ENCODE measurements at places on chromosomes 2 and 18.

DNA sequence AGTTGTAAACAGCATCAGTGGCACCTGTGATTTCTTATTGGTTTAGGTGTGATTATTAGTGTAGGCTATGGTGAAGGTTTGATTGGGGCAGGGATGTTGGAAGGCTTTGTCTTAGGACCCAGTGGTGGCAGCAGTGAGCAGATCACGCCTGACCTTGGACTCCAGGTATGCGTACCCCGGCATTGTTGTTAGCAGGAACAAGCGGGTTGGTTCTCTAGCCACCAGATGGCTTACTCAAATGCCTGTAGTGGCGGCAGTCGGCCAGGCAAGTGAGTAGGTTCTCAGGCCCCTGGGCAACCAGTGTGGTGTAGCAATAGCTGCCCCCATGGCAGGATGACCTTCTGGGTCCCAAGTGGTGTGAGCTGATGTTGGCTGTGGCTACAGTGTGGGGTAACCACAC is 558.3 kb downstream of the KCNJ3 start:
- no peak for DNase-seq

DNA sequence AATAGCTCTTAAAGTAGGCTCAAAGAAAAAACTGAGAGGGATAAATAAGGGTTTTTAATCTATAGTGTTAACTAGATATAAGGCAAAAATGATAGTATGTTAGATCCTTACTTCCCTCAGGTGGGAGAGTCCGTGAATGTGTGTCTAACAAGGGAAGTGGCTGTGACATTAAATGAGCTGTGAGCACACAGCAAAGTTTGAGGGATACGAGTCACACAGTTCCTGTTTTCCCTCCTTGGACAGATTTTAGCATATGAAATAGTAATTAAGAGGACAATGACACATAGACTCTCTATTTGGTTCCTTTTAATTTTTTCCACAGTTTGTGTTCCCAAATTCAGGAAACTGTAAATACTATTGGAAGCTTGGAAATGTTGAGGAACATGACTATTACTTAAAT is 148.4 kb upstream of the CAVIN2 start:
- DNase-seq, result no peak

- no peak for DNase-seq
These were observed 117.2 kb downstream of the KYNU start for GRCh38 chr2:142994665-142995064.

- no peak for DNase-seq
These were observed 190.7 kb downstream of the GBX2 start for GRCh38 chr2:235977445-235977844.

DNA sequence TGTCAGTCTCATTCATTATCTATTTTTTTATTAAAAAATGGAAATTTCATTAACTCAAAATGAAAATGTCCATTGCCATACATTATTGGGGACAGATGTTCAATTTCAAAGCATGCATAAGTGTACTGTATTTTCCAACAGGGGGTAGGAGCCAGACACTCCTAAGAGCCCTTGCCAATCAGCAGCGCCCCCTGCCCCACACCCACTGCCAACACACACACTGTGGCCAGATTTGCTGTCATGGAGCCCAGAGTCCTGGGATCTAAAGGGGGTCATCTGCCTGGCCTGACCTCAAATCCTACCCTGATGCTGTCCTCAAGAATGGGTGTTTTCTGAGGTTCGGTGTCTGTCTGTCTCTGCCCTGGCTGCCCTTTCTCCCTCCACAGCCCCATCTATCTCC is 162.2 kb upstream of the TWIST2 start:
- DNase-seq, result no peak

DNA sequence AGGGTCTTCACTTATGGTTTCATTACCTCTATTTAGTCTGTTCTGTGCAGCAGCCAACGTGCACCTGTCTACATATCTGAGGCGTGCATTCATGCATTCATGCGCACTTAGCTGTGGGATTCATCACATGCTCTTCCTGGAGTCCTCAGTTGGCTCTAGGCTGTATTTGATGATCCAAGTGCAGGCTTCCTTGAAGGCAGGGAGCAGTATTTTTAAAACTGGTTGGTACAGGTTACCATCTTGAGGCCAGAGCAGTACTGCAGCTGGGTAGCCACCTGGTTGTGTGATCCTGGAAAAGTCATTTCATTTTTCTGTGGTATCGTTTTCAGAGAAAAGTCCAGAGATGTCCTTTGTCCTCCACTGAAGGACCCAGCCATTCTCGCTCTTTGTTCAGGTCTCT is 109.8 kb downstream of the EN1 start:
- no peak for DNase-seq

DNA sequence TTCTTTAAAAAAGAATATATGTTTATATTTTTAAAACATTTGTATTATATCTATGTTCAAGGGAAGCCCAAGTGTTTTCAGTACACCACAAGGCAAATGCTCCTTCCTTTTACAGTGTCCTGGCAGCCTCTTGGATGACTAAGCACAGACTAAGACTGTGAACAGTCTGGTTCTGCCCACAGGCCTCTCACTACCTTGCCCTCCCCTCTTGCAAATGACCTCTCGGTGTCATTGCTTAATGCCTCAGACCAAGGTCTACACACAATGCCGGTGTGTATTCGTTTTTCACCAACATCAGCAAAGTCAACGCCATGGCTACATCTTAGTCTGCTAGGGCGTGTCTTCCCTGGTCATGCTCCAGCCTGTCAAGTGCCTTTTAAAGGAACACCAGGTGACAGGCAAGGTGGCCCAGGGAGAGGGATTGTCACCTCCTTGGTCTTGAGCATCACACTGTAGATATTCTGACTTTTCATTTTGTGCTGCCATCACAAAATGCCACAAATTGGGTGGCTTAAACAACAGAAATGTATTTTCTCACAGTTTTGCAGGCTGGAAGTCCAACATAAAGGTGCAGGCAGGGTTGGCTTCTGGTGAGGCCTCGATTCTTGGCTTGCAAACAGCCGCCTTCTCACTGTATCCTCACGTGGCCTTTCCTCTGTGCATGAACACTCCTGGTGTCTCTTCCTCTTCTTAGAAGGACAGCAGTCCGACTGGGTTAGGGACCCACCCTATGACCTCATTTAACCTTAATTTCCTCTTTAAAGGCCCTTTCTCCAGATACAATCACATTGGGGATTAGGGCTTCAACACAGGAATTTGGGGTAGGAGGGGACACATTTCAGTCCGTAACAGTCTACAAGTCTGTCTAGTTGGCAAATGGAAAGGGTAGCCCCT is 266.5 kb downstream of the KLHL29 start:
- DNase-seq, result no peak

DNA sequence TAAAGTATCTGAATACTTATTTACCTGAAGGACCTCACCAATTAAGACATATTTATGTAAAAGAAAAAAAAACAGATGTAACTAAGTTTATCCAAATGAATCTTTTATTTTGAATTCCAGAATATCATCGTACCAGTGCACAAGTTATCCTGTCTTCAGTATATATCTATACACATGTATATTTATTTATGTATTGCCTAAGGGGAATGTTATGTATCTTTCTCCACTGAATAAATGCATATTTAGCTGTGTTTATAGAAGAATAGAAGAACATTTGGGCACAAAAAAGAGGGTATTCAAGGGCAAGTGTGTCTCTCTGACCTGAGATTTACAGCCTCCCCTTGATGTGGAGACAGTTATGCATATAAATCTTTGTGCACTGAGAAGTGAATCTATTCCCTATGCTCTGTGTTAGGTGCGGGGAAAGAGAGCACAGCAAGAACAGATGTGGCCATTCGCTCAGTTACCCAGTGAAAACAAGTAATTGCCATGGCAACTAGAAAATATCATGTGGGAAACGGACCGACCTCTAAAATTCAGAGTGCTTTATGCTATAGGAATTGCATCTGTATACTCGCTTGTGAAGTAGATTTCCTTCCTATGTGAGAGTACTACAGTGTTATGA is 39.5 kb upstream of the ASXL3 start:
- DNase-seq, result no peak

- DNase-seq, result no peak
These were observed 18.0 kb downstream of the GALNT3 start for GRCh38 chr2:165776013-165776412.

DNA sequence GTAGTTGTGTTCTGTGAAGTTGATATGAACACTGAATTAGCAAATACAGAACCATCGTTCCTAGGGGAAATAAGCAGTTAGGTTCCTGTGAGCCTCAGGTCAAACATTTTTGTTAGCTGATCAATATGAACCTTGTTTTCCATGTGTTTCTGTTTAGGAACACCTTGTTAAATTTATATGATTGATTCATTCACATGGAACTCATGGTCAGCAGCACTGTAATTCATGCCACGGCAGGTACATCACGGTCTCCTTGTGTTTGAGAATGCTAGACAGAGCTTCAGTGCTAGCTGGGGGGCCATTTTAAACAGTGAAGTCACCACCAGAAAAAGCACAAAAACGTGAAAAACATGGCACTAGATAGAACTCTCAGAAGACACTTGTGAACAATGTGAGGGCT is 62.2 kb downstream of the MYCN start:
- DNase-seq, result no peak

GRCh38 chr2:70141212-70141901 is 49.5 kb downstream of the C2orf42 start:
- DNase-seq, result peak; percentile 52

DNA sequence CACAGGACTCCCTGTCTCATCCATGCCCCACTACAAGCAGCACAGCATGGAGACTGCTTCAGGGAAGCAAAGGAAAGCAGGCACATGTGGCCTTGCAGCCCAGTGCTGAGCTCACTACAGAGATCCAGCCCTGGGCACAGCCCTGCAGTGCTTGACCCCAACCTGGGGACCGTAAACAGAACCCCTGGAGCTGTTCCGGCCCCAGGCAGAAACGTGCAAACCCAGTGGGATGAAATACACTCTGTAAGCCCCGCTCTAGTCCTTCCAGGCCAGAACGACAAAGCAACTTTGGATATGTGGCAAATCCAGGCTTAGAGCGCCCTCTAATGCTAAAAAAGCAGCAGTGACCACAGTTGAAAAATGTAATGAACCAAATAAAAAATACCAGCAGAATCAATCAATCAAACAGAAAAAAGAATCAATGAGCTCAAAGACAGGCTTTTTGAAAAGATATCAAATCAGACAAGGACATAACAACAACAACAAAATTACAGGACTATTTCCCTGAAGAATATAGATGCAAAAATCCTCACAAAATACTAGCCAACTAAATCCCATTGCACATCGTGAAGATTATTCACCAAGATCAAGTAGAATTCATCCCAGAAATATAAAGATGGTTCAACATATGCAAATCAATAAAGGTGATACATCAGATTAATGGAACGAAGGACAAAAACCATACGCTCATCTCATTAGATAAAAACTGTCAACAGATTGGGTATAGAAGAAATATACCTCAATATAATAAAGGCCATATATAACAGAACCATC is 45.6 kb downstream of the ZNF519 start:
- DNase-seq, result no peak

GRCh38 chr18:64208516-64208915 is 59.6 kb upstream of the LINC00305 start:
- DNase-seq, result no peak

DNA sequence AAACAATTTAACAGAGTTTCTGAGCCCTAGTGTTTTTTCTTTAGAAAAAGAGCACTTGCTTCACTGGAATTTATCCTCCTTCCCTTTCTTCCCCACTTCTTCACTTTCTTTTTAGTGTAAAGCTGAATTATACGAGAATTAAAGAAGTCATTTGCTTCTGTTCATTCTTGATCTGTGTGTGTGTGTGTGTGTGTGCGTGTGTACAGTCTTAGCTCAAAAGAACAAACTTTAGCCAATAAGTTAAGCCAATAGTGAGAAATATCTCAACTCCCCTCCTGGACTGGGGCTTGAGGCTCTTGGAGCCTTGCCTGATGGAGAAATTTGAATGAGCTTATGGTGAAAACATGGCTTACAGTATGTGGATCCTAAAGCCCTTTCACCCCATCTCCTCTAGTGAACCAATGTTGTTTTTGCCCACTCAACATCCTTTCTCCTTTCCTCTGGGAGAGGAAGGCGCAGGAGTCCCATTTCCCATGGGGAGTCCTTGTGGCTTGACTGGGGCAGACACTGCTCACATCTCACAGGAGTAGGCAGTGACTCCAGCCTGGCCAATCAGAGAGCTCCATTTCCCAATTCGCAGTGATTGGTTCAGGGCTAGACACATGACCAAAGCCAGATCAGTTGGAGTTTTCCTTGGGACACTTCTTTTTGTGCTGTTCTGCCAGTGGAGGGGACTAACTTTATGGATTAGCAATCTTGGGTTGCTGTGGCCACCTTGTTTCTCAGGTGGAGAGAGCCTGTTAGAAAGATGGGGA is 16.3 kb upstream of the MYO3B start:
- DNase-seq, result no peak

GRCh38 chr2:233081232-233081730 is 21.1 kb downstream of the INPP5D start:
- no peak for DNase-seq
